ENCODE measurements at places on chromosomes 5 and 9.

DNA sequence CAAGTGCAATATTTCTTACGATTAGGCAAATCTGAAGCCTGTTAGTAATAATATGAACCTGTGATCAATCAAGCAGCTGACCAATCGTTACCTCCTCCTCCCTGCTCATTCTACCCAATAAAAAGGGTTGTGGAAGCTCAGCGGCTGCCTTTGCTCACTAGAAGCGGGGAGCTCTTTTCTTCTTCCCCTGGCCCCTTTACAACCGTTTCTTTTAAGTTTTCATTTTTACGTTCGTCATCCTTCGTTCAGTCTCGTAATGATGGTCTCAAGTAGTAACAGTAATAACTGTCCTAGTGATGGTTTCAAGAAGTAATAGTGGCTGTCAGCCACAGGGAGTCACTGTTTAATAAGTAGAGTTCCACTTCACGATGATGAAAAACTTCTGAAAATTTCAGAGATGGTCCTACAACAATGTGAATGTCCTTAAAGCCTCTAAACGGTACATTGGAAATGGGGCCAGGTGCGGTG is 6.2 kb downstream of the UGT3A2 start:
- H3K27me3 ChIP-seq: no peaks in the 10 kb centered on the region
- no peak overlapping the region for H3K27ac ChIP-seq
- DNase-seq: peak; percentile 31
- peaks cover 9% of the 10 kb centered on the region for H3K4me1 ChIP-seq
- H3K4me3 ChIP-seq: no peak overlapping the region

DNA sequence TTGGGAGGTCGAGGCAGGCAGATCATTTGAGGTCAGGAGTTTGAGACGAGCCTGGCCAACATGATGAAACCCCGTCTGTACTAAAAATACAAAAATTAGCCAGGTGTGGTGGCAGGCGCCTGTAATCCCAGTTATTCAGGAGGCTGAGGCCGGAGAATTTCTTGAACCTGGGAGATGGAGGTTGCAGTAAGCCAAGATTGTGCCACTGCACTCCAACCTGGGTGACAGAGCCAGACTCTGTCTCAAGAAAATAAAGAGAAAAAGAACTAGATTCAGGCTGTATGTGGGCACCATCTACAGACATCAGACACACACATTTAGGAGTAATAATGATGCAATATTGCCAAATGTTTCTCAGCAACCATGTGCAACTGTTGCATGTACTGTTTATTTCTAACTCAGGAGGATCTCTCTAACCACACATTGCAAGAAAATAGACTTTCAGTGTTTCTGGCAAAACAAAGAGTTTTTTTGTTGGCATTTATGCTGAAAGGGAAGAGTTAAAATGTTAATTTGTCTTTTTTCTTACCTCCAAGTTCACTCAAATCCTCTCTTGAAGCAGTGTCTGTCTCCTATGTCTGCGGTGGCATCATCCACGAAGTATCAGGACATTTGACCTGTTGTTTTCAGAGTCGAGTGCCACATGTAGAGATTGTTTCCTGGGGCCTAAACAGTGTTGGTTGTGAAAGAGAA is 5.1 kb upstream of the ORM1 start:
- H3K36me3 ChIP-seq: no peaks in the 10 kb centered on the region
- no peaks in the 10 kb centered on the region for H3K4me1 ChIP-seq
- H3K27ac ChIP-seq: no peak overlapping the region
- no peaks in the 10 kb centered on the region for H3K27me3 ChIP-seq
- DNase-seq: no peak
- H3K4me3 ChIP-seq: no peak overlapping the region

DNA sequence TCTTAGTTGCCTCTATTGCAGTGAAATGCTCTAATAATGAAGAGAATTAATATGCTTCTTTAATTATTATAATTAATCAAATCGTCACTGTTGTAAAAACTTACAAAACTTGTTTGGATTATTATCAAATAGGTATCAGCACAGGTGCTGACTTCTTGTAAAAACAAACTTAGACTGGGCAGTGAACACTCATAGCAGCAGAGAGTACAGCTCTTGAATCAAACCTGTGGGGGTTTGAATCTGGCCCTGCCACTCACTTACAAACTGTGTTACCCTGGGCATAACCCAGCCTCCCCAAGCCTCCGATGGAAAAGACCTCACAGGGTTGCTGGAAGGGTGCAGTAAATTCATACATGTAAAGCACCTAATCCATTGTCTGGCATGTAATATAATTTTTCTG is 35.1 kb downstream of the MAP3K1 start:
- peaks cover 12% of the 10 kb centered on the region for H3K4me1 ChIP-seq
- H3K27ac ChIP-seq: no peak overlapping the region
- DNase-seq: no peak
- H3K4me3 ChIP-seq: no peak overlapping the region

DNA sequence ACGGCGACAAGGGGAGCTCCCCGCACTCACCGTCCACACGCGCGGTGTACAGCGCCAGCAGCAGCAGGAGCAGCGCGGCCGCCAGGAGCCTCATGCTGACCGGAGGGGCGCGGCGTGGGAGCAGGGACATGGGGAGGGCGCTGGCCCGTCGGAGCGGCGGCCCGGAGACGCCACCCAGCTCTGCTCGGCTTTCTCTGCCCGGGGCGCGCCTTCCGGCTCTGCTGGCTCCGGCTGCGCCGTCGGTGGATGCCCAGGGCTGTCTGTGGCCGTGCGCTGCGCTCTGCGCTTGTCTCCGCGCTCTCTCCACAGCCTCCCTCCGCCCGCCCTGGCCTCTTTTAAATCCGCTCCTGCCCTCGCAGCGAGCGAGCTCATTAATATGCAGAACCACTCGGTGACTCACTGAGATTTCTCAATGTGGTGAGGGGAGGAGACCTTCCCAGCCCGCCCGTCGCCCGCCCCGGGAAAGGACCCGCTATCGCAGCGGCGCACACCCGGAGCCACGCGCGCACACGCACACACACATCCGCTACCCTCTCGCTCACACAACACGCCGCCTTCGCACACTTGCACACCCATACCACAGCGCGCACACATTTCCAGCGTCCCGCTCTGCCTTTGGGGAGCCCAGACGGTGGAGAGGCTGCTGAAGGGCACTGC is at the start of gene CXCL14:
Gene CXCL14, minus strand, starts transcription at position 307 of the 657 bp plus-strand sequence. Its CDS starts 213 bp downstream, at position 94.
- peak within 1 kb of the TSS; percentile 48 for H3K4me3 ChIP-seq
- no peak within 1 kb of the TSS for H3K27ac ChIP-seq
- no peaks in the 10 kb centered on the region for H3K36me3 ChIP-seq
- DNase-seq: peak; percentile 89
- H3K27me3 ChIP-seq: peaks cover 48% of the 10 kb centered on the region

DNA sequence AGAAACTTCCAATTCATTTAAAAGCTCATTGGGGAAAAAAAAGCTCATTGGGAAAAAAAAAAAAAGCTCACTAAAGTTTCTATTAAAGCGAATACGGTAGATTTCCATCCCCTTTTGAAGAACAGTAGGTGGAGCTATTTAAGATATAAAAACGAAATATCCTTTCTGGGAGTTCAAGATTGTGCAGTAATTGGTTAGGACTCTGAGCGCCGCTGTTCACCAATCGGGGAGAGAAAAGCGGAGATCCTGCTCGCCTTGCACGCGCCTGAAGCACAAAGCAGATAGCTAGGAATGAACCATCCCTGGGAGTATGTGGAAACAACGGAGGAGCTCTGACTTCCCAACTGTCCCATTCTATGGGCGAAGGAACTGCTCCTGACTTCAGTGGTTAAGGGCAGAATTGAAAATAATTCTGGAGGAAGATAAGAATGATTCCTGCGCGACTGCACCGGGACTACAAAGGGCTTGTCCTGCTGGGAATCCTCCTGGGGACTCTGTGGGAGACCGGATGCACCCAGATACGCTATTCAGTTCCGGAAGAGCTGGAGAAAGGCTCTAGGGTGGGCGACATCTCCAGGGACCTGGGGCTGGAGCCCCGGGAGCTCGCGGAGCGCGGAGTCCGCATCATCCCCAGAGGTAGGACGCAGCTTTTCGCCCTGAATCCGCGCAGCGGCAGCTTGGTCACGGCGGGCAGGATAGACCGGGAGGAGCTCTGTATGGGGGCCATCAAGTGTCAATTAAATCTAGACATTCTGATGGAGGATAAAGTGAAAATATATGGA is at the start of gene PCDHGA12:
Gene PCDHGA12, plus strand, starts transcription at position 176 of the 782 bp plus-strand sequence. Its CDS starts 253 bp downstream, at position 429.
- H3K36me3 ChIP-seq: no peaks in the 10 kb centered on the region
- peak; percentile 86 for DNase-seq
- peak within 1 kb of the TSS; percentile 21 for H3K4me3 ChIP-seq
- H3K27ac ChIP-seq: no peak within 1 kb of the TSS

- no peak overlapping the region for H3K27ac ChIP-seq
- H3K4me1 ChIP-seq: peaks cover 19% of the 10 kb centered on the region
- DNase-seq: no peak
- H3K4me3 ChIP-seq: no peak overlapping the region
Measured at GRCh38 chr9:35519692-35520363, 29.9 kb downstream of the RUSC2 start.

DNA sequence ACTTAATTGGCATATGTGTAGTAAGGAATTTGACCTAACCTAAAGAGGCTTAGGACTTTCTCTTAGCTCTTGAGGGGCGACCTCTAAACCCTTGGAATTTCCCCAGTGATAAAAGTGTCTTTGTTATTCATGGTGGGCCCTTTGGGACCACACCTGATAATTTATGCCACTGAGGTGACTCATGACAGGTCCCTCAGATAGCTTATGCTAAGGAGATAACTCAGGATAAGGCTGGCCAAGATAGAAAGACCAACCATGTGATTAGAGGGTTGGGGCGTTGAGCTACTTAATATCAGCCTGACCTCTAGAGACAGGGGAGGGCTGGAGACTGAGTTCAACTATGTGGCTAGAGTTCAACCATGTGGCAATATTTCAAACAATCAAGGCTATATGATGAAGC is 218.1 kb downstream of the AP3B1 start:
- no peak for DNase-seq
- no peaks in the 10 kb centered on the region for H3K27me3 ChIP-seq
- H3K36me3 ChIP-seq: no peaks in the 10 kb centered on the region
- no peaks in the 10 kb centered on the region for H3K4me1 ChIP-seq

- H3K36me3 ChIP-seq: no peaks in the 10 kb centered on the region
- no peaks in the 10 kb centered on the region for H3K4me1 ChIP-seq
- H3K4me3 ChIP-seq: no peak overlapping the region
Measured at GRCh38 chr5:150122158-150122510, 33.5 kb downstream of the PDGFRB start.

- no peak overlapping the region for H3K27ac ChIP-seq
- no peak for DNase-seq
- H3K36me3 ChIP-seq: no peaks in the 10 kb centered on the region
- no peaks in the 10 kb centered on the region for H3K4me1 ChIP-seq
- H3K4me3 ChIP-seq: no peak overlapping the region
Measured at GRCh38 chr5:59187857-59188256, 605.0 kb downstream of the RAB3C start.

DNA sequence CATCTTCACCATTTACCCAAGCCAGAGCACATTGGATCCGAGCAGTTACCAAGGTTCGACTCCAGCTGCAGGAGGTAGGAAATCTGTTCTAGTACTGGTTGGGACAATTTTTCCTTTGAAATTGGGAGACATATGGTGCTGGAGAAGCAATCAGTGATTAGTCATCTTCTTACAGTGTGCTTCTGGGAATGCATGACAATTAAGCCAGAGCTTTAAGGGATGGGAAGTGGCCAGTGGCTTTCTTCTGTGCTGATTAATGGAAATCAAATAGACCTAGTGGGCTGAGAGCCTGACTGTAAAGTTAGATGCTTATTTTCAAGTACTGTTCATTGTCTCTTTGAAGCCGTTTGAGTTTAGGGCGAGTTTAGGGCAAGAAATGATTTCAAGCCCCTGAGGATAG is 152.1 kb downstream of the UNC13B start:
- DNase-seq: no peak
- no peak overlapping the region for H3K4me3 ChIP-seq
- no peaks in the 10 kb centered on the region for H3K4me1 ChIP-seq
- no peak overlapping the region for H3K27ac ChIP-seq
- no peaks in the 10 kb centered on the region for H3K27me3 ChIP-seq

DNA sequence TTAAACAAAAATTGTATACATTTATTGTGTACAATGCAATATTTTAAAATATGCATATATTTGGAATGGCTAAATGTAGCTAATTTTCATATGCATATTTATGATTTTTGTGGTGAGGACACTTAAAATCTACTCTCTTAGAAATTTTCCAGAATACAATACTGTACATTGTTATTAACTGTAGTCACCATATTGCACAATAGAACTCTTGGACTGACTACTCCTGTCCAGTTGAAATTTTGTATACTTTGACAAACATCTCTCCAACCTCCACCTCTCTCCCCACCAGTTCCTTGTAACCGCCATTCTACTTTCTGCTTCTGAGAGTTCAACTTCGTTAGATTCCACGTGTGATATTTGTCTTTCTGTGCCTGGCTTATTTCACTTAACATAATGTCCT is 49.2 kb upstream of the TAF11L2 start:
- no peak overlapping the region for H3K4me3 ChIP-seq
- no peaks in the 10 kb centered on the region for H3K36me3 ChIP-seq
- DNase-seq: no peak
- H3K4me1 ChIP-seq: no peaks in the 10 kb centered on the region
- no peak overlapping the region for H3K27ac ChIP-seq

DNA sequence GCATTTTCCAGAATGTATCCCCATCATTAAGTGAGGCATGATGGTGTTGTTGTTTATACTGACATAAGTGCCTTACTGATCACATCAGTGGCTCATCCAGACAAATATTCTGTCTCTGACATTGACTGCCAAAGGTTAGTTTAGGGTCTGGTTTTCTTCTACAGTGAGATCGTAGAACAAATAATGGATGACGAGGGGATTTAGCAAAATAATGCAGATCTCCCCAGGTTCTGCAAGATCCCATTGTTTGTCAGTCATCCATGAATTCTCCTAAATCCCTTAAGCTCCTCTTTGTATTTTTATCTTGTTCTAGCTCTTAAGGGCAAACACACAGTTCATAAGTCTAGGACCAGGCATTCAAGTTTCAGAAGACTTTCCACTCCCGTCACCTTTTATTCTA is 93.1 kb upstream of the DHFR start:
- H3K4me3 ChIP-seq: no peak overlapping the region
- H3K36me3 ChIP-seq: peaks cover 12% of the 10 kb centered on the region
- no peak for DNase-seq
- no peaks in the 10 kb centered on the region for H3K27me3 ChIP-seq
- H3K27ac ChIP-seq: no peak overlapping the region

DNA sequence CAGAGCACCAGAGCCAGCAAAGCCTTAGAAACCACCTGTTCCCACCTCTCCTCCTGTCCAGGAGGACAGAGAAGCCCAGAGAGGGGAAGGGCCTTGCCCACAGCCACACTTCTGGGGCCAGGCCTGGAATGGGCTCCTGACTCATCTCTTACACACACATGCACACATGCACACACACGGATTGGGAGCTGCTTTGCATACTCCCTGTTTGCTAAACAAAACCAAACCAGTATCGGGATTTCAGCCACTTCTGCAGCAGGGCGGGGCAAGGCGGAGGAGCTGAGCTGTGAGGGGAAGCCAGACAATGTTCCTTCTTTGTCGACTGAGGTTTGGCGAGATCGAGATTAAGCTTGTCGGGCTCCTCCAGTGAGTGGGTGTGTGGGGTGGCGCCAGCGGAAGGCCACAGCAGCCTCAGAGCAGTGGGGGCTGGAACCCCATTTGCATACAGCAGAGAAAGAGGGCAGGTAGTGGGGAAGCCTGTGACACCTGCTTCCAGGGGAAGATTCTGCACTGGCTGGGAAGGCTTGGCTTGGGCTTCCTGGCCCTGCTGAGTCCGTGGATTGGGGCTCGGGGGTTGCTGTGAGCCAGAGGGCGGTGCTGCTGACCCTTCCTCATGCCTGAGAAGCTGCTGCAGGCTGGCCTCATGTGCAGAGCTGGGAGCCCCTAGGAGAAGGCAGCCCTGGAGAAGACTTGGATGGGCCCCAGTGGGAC is 16.1 kb downstream of the GFI1B start:
- H3K27ac ChIP-seq: peak overlapping the region; percentile 63
- peaks cover 16% of the 10 kb centered on the region for H3K36me3 ChIP-seq
- peak overlapping the region; percentile 39 for H3K4me3 ChIP-seq
- H3K4me1 ChIP-seq: peaks cover 16% of the 10 kb centered on the region

All from common myeloid progenitor, CD34-positive (primary cell).